ENCODE measurements at places on chromosomes 13 and 19.

GRCh38 chr13:43981512-43982301 lies 102.0 kb downstream of the LACC1 start:
- no peak for DNase-seq

DNA sequence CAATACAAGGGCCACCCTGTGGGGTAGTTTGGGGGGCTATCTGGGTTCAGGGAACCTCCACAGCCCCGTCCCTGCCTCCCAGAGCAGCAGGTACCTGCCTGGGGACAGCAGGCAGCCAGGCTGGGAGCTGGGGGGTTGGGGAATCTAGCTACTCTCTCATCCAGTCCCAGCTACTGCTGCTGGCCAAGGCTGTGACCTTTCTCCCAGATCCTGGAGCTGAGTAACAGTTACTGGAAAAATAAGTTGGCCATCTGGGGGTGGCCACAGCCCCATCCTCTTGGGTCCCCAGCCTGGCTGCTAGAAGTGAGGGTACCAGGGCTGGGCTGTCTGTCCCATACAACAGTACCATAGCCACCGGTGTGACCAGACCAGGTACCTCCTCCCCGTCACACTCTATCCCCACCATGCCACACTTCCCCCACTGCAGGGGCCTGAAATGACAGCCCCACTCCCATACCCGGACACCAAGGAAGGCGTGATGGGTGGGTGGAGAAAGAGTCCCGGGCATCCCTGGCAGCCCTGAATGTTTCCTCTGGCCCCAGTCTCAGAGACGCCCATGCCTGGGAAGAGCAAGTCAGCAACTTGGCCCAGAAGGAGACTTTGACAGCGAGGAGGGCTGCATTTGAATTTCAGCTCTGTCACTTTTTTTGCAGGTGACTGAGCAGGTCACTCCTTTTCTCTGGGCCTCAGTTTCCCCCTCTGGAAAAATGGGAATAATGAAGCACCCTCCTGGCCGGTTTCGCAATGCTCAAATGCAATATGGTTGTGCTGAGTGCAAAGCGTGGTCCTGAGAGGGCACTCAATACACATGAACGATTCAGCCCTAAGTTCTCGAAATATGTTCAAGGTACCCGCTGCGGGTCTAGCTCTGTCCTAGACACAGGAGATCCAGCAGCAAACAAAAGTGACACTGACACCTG lies 30.7 kb upstream of the NFIC start:
- peak; percentile 15 for DNase-seq

GRCh38 chr13:30024125-30024865 lies 173.9 kb upstream of the UBL3 start:
- DNase-seq, result no peak

DNA sequence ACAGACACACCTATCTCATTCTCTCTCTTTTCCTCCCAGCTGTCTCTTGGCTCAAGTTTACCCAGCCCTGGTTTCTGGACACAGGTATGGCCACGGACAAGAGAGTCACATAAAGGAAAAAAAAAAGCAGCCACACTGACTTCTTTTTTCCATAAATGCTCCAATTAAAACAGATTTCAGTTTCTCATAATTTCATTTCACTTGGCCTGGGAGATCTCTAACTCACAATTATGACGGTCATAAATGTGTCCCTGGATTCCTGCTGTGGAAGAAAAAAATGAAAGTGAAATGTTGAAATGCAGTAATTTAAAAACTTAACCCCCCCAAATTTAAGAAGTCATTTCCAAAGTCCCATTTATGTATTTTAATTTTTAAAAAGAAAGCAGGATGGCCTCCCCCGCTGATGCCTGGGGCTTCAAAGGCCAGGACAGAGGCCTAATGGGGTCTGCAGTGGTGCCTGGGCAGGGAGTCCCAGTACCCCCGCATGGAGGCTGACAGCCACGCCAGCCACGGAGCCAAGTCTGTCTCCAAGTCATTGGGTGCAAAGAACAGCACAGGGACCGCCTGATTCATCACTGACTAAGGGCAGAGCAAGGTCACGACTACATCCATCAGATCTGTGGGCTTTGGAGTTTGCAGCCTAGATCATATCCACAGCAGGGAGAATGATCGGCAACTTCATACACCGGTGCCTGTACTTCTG lies 79.7 kb downstream of the TSHZ3 start:
- DNase-seq, result no peak

DNA sequence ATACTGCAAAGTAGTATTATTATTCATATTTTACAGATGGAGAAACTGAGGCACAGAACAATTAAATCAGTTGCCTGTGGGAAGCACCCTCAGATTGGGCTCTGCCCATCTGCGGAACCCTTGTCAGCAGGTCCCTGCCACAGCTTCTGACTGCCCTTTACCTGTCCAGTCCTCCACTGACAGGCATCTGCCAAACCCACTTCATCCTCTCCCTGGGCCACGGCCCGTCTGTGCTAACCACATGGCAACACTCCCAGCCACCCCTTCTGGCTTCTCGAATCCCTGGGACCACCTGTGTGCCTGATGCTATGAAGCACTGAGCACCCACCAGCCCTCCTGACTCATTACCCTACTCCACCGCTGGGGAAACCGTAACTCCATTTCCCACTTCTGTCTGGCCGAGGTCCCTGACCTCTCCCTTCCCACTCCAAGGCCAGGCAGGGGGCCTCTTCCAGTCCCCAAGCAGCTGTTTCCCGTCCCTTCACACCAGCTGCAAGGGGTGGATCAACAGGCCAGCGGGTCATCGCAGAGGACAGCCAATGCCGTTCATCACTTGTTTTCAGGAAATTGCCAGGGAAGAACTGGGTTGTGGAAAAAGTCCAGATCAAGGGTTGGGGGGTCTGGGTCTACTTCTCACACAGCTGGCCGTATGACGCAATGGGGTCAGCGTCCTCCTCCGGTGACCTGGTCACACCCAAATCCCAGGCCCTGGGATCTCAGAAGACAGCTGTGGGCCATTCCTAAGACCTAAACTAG lies 2.5 kb downstream of the KANK3 start:
- DNase-seq, result no peak

DNA sequence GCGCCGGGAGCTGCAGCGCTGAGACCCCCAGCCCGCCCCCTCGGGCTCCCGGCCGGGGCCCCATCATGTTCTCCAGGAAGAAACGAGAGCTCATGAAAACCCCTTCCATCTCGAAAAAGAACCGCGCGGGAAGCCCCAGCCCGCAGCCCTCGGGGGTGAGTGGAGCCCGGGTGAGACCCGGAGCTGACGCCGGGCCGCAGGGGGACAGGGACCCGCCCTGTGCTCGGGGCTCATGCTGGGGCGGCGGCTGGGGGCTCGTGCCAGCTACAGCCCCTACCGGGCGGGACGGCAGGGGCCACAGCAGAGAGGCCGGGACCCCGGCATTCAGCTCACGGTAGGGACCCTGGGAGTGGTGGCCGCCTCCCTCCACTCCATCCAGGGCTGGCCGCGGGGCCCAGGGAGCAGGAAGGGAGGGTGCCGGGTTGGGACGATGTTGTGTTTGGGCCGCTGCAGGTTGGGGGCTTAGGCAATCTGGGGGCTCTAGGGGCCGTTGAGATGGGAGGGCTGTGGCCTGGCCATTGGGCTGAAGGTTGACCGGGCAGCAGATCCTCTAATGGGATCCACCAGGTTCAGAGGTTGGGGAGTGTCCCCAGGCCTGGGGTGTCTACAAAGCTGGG lies 482 bp downstream of the ARHGAP45 start:
- no peak for DNase-seq

GRCh38 chr13:76454991-76455390 lies 431.2 kb downstream of the KCTD12 start:
- DNase-seq, result no peak

GRCh38 chr19:16433986-16434385 lies 37.8 kb downstream of the EPS15L1 start:
- DNase-seq, result no peak

DNA sequence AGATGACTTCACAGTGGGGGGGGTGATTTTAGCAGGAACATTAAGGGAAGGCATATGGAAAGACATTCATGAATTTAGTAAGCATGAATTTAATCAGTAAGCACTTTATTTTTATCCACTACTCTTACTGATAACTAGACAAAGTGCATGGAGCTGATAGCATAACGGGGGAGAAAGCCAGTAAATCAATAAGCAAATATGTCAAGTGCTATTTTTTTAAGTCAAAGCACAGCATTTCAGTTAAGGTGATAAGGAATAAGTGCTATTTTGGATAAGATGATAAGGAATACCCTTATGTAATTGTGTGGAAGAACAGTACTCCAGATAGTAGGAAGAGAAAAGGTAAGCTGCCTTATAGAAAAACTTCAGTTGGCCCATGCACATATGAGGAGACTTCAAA lies 19.4 kb downstream of the UFM1 start:
- no peak for DNase-seq
